ENCODE measurements at places on chromosomes 6 and 20.
A peak's percentile ranks its signal among the peaks of the same experiment; 100 is the strongest.

- DNase-seq: no peak
These were observed 4.5 kb downstream of the DPM1 start for GRCh38 chr20:50953821-50954220.

DNA sequence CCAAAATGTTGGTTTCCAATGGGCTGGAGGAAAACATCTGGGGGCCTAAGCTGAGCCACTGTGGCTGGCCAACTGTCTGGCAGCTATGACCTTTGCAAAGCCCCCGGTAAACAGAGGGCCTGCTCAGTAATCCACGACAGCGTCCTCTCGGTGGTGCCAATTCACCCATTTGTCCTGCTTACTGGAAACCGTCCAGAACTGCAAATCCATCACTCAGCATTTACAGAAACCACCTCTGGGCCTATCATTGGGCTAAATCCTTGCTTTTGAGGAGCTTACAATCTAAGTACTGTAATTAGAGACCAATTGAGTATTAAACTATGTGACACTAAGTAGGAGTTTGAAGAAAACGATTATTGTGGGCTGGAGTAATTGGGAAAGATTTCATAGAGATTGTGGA, 31.0 kb downstream of the ADAT2 start:
- DNase-seq: no peak

DNA sequence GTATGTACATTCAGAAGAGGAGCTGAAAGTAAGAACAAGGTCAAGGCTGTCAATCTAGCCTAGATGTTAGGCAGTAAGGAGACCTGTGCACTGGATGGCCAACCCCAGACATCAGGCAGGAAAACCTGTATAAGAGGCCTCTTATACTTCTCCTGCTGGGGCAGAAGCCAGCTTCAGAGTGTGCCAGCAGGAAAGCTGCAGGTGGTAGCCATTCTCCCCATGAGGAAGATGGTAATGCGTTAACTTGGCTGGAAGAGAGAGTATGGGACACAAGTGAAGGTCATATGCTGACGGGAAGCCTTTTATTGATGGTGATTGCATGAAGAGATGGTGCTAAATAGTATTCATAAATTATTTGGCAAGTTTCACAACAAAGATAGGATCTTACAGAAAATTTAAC, 20.6 kb downstream of the NHLRC1 start:
- DNase-seq: no peak

GRCh38 chr6:116255246-116255800, 1.4 kb upstream of the TSPYL4 start:
- peak; percentile 71 for DNase-seq

GRCh38 chr20:51456511-51457509, 85.7 kb downstream of the NFATC2 start:
- DNase-seq: peak; percentile 86

DNA sequence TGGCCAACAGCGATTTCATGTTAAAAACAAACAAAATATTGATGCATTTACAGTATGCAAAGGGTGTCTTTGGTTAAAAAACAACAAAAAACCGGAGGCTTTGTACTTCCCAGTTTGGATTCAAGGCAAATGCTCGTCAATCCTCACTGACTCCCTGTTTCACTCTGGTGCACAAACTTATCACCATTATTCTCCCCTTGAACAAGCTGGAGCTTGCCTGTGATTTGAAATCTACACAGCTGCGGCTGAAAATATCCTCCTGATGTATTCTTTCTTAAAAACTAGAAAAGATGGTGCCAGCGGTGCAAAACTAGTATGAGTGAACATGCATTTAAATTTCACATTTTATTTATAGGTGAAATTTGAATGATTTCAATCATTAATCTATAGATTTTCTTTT, 3.3 kb downstream of the PERP start:
- DNase-seq: peak; percentile 13

GRCh38 chr6:12359036-12359435, 68.9 kb downstream of the EDN1 start:
- DNase-seq: no peak

DNA sequence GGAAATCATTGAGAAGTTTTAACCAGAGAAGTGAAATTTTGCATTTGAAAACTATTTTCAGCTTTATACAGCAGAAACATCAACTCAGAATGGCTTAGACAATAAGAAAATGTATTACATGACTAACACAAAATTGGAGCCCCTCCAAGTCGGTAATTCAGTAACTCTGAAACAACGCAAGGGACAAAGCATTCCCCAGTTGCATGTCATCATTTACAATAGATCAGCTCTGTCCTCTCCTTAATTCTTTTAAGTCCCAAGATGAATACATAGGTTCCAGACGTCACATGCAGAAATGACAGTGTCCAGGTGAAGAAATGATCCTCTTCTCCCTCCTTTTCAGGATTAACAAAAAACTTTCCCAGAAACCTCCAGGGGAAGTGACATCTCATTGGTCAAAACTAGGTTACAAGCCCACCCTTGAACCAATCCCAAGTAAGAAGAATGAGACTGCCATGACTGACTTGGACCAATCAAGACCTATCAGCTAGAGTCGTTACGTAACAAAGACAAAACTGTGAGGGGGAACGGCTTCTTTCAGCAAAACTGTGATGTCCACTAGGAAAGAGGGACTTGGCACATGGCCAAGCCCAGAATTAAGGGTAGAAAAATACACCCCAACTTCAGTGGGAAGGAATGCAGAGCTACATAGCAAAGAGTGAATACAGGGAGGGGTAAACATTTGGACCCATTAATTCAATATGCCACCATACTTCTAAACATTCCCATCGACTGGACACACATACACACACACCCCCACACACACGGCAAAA, 149.8 kb upstream of the PRND start:
- no peak for DNase-seq

- DNase-seq: peak; percentile 58
These were observed 9.0 kb downstream of the UQCC2 start for GRCh38 chr6:33702345-33702977.

GRCh38 chr20:7523288-7523687, 417.0 kb downstream of the HAO1 start:
- no peak for DNase-seq

DNA sequence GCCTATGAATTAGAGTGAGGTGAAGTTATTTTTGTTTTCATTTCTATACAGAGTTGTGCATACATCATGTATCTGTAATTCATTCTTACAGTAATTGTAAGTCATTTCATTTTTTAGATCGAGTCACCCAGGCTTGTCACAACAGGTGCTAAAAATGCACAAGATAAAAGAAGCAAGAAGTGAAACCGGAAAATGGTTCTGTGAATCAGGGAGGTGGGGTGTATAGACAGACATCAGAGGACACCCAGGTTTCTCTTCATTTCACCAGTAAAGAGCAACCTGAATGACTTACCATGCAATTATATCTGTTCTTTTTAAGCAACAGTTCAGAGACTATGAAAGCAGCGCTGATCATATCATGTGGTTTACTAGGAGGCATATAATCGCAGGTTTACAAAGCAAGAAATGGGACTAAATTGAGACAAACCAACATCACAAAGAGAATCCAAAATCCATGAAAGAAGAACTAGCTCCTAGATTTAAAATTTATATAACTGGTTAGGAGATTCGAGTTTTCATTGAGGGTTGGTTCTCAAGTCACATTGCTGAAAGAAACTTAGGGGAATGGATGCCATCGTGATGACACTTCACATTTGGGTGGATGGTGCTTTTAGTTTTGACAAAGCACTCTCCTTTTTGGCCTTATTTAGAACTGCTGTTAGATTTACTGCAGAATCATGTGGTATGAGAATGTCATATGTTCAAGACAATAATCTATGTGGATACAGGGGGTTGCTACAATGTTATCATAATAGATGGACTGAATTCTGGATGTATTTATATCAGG, 27.9 kb upstream of the TBC1D7 start:
- DNase-seq: no peak

DNA sequence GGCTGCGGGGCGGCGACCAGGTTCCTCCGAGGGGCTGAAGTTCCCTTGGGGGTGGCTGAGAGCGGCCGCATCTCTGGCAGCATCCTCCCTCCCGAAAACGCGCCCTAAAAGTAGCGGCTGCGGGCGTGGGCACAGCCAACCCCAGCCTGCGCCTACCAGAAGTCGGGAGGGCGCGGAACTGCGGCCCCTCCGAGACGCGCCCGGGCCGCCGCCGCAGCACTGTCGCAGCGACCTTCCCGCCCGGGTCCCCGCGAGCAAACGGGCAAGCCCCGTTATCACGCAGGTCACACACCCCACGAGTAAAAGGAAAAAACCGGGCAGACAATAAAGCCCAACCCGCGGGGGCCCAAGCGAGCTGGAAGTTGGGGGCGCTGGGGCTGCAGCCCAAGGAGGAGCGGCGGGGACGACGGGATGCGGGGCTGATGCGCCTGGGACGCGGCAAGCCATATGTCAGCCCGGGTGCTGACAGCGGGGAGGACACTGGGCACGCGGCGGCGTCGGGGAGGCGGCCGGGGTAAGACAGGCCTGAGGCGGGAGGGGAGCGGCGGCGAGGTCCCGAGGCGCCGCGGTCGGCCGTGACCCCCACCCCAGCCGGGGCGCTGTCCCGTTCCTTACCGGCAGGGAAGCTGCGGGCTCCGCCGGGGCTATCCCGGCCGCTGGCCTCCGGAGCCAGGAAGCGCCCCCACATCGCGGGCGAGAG, 659 bp downstream of the CEP85L start:
- no peak for DNase-seq

DNA sequence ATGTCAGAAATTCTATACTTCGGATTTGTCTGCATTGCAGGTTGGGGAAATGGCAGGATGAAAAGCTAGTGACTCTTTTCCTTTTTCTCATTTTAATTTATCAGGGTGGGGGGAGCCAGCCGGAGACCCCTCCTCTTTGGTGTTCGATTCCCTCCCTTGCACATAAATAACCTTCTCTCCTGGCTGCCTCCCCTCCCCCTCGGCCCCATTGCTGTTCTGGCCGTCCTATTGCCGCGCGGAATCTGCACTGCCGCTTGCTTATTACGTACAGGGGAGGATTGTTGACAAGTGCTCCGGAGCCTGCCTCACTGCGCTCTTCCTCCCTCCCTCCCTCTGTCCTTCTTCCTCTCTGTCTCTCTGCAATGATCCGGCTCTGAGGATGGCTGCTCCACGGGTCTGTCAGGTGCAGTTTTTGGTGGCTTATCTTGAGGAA, 154.7 kb downstream of the JARID2 start:
- DNase-seq: peak; percentile 83

GRCh38 chr6:151553416-151554165, 59.8 kb downstream of the CCDC170 start:
- no peak for DNase-seq

GRCh38 chr20:44956410-44956809, 3.8 kb downstream of the TOMM34 start:
- no peak for DNase-seq

DNA sequence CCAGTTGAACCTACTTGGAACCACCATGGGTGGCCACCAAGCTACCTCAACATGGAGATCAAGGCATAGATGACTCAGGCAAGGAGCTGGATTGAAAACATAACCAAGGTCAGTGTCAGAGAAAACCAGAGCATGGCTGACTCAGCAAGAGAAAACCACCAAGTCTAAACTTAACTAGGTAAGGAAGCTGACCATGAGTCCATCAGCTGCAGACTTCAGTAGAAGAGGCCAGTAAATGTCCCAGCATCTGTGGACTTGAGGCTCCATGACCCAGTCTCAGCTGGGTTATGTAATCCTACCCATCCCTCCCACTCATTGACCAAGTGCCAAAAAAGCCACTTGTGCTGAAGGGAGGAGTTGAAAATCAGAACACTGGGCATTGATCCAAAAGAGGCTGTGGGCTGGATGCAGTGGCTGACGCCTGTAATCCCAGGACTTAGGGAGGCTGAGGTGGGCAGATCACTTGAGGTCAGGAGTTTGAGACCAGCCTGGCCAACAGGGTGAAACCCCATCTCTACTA, 93.7 kb upstream of the CBLN4 start:
- DNase-seq: no peak

DNA sequence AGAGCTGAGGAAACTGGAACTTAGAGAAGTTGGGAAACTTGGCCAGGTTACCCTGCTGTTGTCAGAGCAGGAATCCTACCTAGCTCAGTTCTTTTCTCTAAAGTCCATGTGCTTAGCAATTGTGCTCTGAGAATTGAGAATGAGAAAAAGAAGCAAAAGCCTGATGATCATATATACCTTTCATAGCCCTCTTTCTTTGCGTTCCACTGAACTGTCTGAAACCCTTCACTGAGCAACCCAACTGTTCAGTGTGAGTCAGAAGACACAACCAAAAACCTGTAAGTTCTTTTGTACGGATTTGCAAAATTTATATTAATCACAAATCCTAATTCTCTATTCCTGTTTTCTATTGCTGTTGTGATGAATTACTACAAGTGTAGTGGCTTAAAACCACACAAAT, 80.6 kb downstream of the PHF3 start:
- DNase-seq: no peak

DNA sequence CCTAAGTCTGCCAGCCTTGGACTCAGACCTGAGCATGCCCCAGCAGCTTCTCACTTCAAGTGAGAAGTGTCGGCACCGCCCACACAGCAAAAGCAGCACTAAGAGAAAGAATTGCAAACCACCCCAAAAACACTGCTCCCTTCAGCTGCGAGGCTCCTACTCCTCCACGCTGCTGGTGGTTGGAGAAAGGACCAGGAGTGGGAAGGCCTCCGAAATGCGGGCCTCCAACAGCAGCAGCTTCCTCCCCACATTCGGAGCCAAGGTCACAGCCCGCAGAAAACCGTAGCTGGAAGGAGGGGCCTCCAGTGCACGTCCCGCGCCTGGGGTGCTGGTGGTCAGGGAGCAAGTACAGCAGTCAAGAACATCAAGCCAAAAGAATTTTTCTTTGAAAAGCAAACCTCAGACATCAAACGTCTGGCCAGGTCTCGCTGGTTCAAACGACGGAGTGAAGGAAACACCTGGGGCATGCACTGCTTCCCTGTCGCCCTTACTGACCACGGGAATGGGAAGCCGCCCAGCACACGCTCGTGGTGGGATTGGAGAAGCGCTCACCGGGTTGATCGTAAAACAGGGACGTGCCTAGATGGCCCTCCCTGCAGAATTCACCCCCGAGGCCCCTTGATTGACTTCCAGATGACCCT, 185.6 kb upstream of the CST7 start:
- no peak for DNase-seq

DNA sequence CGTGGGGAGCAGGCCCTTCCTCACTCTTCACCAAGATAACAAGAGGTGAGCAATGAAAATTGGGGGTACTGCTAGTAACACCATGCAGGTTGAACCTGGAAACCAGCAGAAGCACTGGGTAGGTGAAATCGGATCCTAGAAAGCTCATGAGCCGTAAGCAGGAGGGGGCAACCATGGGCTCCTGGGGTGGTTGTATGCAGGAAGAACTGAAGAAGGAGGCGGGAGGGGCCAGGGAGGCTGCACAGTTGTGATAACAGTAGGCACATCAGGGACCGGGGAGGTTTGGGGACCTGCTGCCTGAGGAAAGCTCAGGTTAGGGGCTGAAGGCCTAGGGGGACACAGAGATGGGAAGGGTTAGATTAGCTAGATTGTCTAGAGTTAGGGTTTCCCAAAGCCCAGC, 5.6 kb upstream of the LY6G5C start:
- DNase-seq: no peak

- no peak for DNase-seq
These were observed 74.6 kb downstream of the GNAS-AS1 start for GRCh38 chr20:58776109-58776508.

GRCh38 chr6:129124347-129124746, 241.4 kb downstream of the LAMA2 start:
- no peak for DNase-seq

- no peak for DNase-seq
These were observed 50.6 kb downstream of the GJA10 start for GRCh38 chr6:89944826-89945407.

GRCh38 chr6:16432075-16433032, 194.0 kb downstream of the GMPR start:
- DNase-seq: peak; percentile 70

- DNase-seq: no peak
These were observed 20.5 kb downstream of the SNAI1 start for GRCh38 chr20:50003253-50003656.

- no peak for DNase-seq
These were observed 47.5 kb downstream of the CNBD2 start for GRCh38 chr20:36015806-36016403.

Measured in eye (tissue), 1 donor.